NCI-H748 treated with DMSO at 0.1 percent for 48 hours (cell line): ENCODE measurements at places on chromosomes 2 and 18.

- no peak for DNase-seq
These were observed 233.3 kb upstream of the MGAT5 start for GRCh38 chr2:134020608-134021007.

DNA sequence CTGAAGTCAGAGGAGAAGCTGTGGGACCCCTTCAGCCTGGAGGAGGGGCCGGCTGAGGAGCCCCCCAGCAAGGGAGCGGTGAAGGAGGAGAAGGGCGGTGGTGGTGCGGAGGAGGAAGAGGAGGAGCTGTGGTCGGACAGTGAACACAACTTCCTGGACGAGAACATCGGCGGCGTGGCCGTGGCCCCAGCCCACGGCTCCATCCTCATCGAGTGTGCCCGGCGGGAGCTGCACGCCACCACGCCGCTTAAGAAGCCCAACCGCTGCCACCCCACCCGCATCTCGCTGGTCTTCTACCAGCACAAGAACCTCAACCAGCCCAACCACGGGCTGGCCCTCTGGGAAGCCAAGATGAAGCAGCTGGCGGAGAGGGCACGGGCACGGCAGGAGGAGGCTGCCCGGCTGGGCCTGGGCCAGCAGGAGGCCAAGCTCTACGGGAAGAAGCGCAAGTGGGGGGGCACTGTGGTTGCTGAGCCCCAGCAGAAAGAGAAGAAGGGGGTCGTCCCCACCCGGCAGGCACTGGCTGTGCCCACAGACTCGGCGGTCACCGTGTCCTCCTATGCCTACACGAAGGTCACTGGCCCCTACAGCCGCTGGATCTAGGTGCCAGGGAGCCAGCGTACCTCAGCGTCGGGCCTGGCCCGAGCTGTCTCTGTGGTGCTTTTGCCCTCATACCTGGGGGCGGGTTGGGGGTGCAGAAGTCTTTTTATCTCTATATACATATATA lies 46.0 kb downstream of the BOLA3 start:
- no peak for DNase-seq

DNA sequence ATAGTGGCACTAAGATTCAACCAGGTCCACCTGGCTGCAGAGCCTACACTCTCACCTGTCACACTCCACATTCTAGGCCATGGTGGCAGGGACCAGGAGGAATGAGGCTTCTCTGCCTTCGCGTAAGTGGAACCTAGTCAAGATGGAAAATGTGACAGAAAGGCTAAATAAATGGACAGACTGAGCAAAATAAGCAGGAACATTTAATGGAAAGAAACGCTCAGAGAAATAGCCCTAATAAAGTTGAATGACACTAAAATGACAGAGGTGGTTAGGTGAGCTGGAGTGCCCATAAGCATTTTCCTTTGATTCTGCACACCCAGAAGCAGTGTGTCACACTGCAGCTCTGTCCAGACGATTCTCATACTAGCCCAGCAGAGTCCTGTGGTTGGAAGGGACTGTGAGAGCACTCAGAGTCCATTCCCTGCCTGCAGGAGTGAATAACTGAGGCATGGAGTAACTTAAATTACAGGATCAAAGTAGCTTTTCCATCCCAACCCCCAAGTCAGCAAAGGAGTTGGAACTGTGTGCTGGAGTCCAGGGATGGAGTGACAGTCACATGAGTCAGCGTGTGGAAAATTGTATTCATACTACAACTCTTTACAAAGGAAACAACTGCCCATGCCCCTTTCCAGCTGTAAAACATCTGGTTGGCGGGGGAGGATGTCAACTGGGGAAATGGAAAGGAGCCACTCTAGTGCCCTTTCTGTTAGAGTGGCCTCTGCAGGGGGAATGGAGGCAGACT lies 105.4 kb upstream of the LGALSL start:
- DNase-seq = no peak

DNA sequence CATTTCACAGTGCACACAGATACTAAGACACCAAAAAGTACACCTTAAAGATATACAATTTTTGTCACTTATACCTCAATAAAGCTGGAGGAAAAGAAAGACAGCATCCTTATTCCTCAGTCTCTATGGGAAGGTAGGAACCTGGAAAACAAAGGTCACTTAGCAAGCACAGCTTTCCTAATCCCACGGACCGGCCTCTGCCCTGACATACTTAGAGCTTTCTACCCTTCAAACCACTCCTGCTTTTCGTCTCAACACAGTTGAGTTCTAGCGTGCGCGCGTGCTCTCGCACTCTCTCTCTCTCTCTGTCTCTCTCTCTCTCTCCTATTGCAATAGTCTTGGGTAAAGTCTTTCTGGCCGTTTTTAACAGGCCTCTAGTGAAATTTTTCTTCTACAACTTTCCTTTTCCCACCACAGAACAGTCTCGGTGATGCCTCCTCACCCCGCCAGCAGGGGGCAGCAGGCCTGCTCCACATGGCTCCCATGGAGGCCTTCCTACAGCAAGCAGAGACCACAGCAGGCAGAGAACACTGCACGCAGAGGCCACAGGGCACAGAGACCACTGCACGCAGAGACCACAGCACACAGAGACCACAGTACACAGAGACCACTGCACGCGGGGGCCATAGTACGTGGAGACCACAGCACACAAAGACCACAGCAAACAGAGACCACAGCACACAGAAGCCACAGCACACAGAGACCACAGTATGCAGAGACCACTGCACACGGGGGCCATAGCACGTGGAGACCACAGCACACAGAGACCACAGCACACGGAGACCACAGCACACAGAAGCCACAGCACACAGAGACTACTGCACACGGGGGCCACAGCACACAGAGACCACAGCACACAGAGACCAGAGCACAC lies 106.9 kb downstream of the FBXO15 start:
- DNase-seq = no peak

GRCh38 chr2:234368861-234369261 lies 128.0 kb downstream of the ARL4C start:
- DNase-seq = peak; percentile 52

DNA sequence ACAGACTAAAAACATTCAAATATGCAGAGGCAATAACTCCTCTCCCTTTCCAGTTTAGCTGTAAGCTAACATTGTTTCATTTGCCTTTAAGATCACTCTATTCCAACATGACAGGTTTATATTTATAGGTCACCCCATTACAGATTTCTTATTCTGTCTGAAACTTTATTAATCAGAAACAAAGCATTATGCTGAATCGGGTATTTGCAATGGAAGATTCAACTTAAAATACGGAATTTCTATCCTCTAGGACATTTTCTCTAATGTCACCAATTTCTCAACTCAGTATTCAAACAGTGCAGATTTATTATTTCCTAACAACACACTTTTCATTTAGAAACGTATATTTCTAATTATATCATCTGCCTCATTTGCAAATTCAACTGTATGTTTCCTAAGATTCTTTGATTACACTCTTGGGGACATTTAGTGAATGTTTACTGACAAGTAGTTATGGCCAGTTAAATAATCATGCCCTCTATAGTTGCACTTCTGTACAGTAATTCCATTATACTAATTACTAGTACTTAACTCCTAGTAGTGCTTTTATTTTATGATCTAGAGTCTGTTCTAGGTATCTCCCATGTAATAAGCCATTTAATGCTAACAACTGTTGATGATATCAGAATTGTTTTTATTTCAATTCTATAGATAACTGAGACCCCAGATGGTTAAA lies 358.1 kb downstream of the ERBB4 start:
- no peak for DNase-seq

- no peak for DNase-seq
These were observed 5.8 kb upstream of the CNDP1 start for GRCh38 chr18:74528478-74528877.

DNA sequence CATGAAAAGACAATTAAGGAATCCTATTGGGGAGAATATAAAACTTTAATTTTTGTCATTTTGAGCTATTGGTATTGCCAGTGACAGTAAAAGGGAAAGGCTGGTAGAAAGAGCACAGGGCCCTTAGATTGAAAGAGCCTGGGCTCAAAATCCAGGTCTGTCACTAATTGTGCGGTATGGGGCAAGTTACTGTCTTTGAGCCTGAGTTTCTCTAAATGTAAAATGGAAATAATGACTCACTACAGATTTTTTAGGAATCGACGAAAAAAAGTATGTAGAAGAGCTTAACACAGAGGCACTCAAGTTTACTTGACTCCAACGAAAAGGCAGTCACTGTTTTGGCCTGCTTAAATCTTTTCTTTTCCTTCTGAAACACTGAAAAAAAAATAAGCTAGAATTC lies 7.0 kb downstream of the NDUFV2 start:
- DNase-seq = no peak

DNA sequence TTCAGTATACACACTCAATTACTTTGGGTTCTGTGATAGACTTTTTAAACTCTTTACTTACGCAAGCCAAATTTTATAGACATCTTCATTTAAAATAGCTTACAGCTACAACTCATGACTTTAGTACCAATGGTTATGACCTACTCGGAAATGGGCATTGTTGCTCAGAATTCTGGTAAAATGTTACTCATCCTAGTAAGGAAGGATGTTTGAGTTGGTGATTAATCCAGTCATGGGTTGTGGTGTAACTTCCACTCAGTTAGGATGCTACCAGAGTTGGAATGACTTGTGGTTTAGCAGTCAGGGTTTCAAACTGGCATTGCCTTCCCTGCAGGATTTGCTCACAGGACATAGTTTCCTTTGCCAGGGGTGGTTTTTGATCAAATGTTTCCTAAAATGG lies 7.4 kb upstream of the NPC1 start:
- no peak for DNase-seq

GRCh38 chr18:708096-708495 lies 4.3 kb downstream of the ENOSF1 start:
- DNase-seq = no peak

- DNase-seq = no peak
These were observed 124.2 kb upstream of the CCDC68 start for GRCh38 chr18:55083461-55083860.

DNA sequence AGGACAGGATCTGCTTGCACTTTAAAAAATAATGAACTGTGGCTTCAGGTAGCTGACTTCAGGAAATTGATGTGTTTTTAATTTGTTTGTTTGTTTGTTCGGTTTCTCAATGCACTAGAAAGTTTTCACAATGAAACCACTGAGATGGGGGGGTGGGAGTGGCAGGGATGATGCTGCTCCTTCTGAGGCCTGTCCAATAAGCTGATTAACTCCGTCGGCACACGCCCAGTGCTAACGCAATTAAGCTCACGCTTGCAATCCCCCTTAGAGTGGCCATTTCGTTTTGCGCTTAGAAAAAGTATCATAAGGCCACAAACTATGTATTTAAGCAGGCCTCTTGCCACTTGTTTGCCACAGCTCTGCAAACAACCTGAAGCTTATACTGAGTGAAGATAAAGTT lies 12.5 kb upstream of the GPR39 start:
- DNase-seq = no peak

DNA sequence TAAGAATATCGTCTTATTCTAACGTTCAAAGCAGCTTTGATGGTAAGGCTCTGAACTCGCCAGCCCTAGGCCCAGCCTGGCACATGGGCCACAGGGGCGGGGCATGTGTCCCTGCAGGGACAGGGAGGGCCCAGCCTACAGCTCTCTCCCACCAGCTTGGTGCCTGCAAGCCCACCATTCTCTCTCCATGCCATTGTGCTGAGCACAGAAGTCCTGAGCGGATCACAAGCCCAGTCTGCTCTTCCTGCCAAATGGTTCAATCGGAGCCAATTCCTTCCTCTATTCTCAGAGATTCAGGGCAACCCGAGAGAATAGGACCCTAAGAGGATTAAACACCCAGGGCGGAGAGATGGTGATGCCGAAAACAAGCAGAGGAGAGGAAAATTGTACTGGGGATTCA lies 50.3 kb upstream of the APCDD1 start:
- DNase-seq = no peak

GRCh38 chr2:25237764-25238163 lies 69.4 kb upstream of the POMC start:
- no peak for DNase-seq

DNA sequence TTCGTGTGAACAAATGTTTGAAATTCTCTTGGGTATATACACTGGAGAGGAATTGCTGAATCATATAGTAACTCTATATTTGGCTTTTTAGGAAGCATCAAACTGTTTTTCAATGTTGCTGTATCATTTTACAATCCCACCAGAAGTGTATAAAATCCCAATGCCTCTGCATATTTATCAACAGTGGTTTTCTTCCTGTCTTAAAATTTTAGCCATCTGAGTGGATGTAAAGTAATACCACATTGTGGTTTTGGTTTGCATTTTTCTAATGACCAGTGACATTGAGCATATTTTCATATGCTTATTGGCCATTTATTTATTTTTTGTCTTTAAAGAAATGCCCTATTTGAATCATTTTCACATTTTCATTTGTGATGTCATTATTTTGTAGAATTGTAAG lies 22.8 kb upstream of the LRP1B start:
- DNase-seq = no peak
